ENCODE measurements at places on chromosomes 7 and 10. TPM values are rescaled to one million over a fixed set of nuclear protein-coding genes. Genes with fewer than 3 reads are reported as not detected.
A peak's percentile ranks its signal among the peaks of the same experiment; 100 is the strongest.

The GPR15LG gene
- polyA plus RNA-seq = 0.52 TPM

The LIPN gene
- not detected for polyA plus RNA-seq

DNA sequence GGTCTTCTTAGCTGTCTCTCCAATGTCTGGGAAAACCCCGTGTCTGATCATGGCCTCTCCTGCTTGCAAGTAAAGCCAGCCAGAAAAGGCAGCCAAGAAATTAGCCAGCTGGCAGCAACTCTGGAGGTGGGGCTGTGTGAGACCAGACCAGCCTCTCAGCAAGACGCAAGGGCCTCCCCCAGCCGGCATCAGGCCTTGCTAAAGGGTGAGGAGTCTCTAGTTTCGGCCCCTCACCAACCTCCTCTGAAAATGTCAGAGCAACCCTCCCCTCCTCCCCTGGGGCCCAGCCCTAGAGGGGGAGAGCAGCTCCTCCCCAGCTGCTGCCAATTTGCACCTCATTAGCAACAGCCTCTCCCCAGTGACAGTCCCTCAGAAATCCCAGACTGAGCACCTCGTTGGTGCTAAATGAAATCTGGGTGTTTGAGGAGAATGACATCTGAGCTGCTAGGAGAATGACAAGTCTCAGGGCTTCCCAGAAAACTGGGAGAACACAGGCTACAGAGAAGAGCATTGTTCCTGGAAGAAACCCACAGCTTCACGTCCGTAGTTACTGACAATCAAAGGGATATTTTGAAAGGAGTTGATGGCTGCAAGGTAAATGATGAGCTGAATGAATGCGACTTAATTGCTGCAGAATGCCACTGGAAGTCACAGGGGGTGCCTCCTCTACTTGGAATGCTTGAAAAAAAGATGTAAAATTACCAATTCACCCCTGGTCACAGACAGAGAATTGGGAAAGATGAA, 25.9 kb downstream of the DGKI start:
- peak; percentile 17 for DNase-seq

DNA sequence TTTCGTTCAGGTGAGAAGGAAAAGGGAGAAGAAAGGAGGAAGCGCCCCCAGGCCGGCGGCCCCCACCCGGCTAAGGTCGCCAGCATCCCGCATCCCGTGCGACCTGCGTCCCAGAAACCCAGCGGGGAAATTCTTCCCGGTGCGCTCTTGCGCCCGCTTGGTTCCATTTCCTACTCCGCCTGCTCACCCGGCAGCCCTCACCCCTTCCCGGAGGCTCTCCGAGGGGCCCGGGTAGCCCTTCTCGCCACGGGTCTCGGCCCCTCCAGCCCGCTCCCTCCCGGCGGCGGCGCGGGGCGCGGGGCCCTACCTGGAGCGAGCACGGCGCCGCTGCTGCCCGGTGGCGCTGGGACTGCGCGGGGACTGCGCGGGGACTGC, at the start of gene PRKCQ:
Gene PRKCQ, minus strand, starts transcription at position 373 of the 375 bp plus-strand sequence. CDS start 65,141 bp downstream, outside the sequence.
- DNase-seq = no peak

The CALHM2 gene
- polyA plus RNA-seq = 10.3 TPM

Measured in left kidney (tissue), 8 donors.